ENCODE measurements at places on chromosomes 11 and 22. TPM values are rescaled to one million over a fixed set of nuclear protein-coding genes. Genes with fewer than 3 reads are reported as not detected.

The AGBL2 gene
- total RNA-seq, result 1.4 TPM

The OTOG gene
- not detected for total RNA-seq

The TRIM29 gene
- 19.4 TPM for total RNA-seq

The CDC42EP2 gene
- 14.6 TPM for total RNA-seq

The MMP27 gene
- not detected for total RNA-seq

The TEAD1 gene
- 50.4 TPM for total RNA-seq

The UBE2L6 gene
- 34.7 TPM for total RNA-seq

The RASD2 gene
- total RNA-seq, result 0.67 TPM

The XBP1 gene
- 55.3 TPM for total RNA-seq

The MICAL2 gene
- total RNA-seq, result 163 TPM

The PKNOX2 gene
- total RNA-seq, result not detected

The GP1BB gene
- total RNA-seq, result 1.5 TPM

The KRTAP5-10 gene
- not detected for total RNA-seq

The CYP2R1 gene
- 12.1 TPM for total RNA-seq

The RAG2 gene
- not detected for total RNA-seq

Measured in A549 treated with Mapracorat at 1 μM for 4 hours (cell line).